HuH-7 (cell line): ENCODE measurements at places on chromosomes 16 and 17.

DNA sequence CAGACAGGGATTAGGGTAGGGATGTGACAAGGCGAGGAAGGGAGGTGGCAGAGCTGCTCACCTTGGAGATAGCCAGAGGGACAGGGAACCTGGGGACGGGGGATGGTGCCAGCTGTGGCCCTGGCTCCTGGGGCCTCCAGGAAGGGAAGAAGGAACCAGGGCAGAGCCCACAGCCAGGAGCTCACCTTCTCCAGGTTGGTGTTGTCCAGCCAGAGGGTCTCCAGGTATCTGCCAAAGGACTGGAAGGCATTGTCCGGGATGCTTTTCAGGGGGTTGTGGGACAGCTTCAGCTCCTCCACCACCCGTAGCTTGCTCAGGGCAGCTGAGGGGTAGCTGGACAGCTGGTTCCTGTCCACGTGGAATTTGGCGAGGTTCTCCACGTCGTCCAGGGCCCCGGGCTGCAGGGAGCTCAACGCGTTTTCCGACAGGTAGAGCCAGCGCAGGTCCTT lies 801 bp downstream of the CHAD start:
- no peak for DNase-seq

GRCh38 chr17:17132746-17133145 lies 73.4 kb downstream of the PLD6 start:
- no peak for DNase-seq

DNA sequence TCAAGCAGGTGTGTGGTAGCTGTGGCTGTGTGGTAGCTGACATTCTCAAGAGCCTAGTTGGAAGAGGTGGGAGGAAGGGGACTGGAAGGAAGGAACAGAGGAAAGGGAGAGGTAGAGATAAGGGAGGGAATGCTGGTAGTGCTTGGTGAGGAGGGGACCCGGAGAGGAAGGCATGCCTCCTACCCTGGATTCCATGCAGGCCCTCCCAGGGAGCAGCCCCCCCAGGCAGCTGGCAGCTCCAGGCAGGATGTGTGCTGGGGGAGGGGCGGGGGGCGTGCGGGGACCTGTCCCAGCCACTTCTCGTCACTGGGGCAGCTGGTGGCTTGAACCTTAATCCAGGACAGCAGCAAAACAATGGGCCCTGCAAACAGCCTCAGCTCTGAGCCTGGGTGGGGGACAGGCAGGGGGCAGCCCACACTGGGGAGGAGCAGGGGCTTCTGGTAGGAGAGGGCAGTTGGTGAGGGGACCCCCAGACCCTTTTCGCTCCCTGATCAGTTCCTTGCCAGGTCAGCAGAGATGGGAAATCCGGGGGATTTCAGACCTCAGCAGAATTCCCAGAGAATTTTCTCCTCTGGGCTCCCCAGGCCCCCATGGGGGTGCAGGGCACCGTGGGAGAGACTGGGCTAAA lies 27.1 kb downstream of the ARHGAP23 start:
- no peak for DNase-seq

GRCh38 chr16:50674831-50675230 lies 6.3 kb downstream of the SNX20 start:
- DNase-seq: no peak

DNA sequence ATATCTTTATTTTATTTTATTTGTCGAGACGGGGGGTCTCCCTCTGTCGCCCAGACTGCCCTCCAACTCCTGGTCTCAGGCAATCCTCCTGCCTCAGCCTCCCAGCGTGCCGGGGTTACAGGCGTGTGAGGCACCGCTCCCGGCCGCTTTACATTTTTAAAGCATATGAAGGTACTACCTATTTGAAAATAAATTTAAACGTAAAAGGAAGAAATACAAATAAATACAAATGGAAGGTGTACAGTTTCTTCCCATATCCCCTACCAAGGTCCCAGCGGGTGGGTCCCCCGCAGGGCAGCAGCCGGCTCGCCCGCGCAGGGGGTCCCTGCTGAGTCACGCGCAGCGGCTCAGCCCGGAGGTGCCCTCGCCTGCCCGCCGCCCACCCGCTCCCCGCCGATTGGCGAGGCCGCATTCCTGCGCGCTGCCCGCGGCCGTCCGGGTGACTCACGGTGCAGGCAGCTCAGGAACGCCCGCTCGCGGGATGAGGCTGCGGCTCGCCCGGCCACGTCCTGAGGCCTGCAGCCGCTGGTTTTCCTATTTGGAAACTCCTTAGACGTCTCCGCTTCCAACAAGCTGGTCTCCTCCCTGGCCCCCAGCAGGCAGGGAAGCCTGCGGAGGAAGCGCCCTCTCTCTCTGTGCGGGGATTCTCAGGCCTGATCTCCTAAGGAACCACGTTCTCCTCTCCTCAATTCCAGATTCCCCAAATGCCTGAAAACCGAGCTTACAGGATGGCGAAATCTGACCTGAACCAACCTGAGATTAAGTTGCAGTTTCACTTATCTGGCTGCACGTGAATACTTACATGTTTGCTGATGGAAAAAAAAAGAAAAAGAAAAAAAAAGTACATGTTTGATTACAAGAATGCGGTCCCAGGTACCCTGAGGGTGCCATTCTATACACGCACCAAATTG lies 54.8 kb upstream of the MAP3K14 start:
- DNase-seq: peak; percentile 82

- no peak for DNase-seq
Measured at GRCh38 chr17:18856570-18856915, 1.4 kb upstream of the PRPSAP2 start.

- DNase-seq: no peak
Measured at GRCh38 chr17:12642034-12642433, 23.7 kb upstream of the MYOCD start.
